ENCODE measurements at places on chromosomes 5 and 9.

DNA sequence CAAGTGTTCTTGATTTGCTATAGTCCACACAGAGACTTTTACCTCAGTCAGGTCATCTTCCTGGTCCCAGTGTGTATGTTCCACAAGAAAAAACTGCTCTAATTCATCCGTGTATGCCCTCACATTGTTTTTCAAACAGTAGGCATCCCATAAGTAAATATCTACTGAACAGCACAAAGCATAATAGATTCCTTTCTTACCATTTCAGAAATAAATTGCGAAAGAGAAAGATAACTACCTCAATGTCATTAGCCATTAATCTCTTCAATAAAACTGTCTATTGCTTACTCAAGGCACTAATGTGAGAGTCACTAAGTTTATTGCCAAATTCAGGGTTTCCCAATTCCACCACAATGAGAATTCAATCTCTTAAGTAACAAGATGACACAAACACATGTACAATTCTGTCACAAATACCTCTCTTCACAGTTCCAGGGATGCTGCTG lies 9.6 kb downstream of the FBXW2 start:
- H3K27me3 ChIP-seq: no peaks in the 10 kb centered on the region
- H3K4me1 ChIP-seq: peaks cover 29% of the 10 kb centered on the region
- H3K4me3 ChIP-seq: no peak overlapping the region
- peak overlapping the region; percentile 55 for H3K27ac ChIP-seq
- peaks cover 20% of the 10 kb centered on the region for H3K36me3 ChIP-seq
- no peak for DNase-seq

DNA sequence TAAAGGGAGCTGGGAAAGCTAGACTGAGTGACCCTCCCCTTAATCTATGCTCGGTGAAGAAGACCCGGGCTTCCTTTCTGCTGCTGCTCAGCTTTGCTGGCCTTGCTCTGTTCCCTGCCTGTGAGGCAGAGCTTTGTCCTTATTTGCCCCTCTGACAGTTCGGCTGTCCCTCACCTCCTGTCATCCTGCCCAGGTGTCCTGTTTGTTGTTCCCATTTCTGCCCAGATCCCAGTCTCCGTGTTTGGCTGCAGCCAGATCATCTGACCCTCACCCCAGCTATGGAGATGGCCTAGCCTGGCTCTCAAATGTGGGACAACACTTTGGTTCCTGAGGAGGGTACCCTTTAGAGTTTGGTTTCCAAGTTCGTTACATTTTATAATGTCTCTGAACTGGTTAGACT lies 20.2 kb downstream of the OTULIN start:
- H3K4me3 ChIP-seq: no peak overlapping the region
- H3K27ac ChIP-seq: no peak overlapping the region
- H3K36me3 ChIP-seq: peaks cover 59% of the 10 kb centered on the region

DNA sequence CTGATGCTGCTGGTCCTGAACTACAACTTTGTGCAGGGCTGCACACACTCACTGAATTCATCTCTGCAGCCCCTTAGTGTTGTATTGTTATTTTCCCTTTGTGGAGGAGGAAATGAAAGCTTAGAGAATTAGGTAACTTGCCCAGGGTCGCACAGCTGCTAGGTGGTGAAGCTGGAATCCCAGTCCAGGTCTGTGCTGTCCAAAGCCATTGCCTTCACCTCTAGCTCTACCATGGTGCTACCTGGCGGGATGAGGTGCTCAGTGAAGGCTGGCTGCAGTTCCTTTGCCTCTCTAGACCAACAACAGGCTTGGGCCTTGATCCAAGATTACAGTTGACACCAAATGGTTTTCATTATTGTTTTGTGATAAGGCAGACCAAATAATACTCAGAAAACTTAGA lies 177.8 kb upstream of the PITX1 start:
- peak; percentile 38 for DNase-seq
- H3K27ac ChIP-seq: no peak overlapping the region
- H3K27me3 ChIP-seq: no peaks in the 10 kb centered on the region
- H3K4me1 ChIP-seq: peaks cover 6% of the 10 kb centered on the region

DNA sequence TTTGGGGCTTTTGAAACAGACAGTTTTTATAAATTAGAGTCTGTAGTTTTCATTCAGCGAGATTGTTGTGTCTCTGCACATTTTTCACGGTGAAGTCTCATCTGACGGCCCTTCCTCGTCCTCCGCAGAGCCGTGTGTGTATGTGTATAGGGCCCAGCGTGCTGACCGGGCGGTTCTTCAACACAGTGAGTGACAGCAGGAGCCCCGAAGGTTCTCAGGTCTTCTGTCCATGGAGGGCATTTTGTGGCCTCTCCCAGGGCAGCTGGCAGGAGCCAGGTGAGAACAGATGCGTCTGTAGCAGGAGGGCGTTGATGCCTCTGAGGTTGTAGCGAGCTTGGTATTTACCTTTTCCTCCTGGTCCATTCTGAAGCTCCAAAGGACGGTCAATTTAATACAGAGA lies 116.0 kb upstream of the LPCAT1 start:
- no peaks in the 10 kb centered on the region for H3K36me3 ChIP-seq
- no peak overlapping the region for H3K27ac ChIP-seq
